ENCODE measurements at places on chromosomes 13 and 19. TPM values are rescaled to one million over a fixed set of nuclear protein-coding genes. Genes with fewer than 3 reads are reported as not detected.

GRCh38 chr13:77298426-77298825 lies 28.5 kb downstream of the MYCBP2 start:
- DNase-seq: no peak

GRCh38 chr13:98214707-98215106 lies 37.6 kb upstream of the RNF113B start:
- no peak for DNase-seq

- DNase-seq: no peak
Observed at GRCh38 chr19:4638317-4638716, 999 bp upstream of the TNFAIP8L1 start.

DNA sequence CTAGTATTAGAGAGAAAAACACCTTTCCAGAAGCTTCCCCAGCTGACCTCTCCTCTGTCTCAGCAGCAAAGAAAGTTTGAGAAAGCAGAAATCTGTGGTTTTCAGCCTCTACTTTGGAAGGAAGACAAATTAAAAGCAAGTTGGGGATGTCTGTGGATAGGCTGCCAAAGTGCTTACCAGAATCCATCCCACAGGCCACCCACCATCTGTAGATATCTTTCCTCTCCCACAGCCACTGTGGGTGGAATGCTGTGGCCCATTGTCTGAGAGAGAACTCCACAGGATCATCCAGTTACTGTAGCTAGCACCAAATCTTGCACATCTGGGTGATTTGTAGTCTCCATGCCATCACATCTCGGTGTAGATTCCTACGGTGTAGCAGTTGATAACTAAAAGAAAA lies 133.5 kb downstream of the DNAJC15 start:
- DNase-seq: no peak

DNA sequence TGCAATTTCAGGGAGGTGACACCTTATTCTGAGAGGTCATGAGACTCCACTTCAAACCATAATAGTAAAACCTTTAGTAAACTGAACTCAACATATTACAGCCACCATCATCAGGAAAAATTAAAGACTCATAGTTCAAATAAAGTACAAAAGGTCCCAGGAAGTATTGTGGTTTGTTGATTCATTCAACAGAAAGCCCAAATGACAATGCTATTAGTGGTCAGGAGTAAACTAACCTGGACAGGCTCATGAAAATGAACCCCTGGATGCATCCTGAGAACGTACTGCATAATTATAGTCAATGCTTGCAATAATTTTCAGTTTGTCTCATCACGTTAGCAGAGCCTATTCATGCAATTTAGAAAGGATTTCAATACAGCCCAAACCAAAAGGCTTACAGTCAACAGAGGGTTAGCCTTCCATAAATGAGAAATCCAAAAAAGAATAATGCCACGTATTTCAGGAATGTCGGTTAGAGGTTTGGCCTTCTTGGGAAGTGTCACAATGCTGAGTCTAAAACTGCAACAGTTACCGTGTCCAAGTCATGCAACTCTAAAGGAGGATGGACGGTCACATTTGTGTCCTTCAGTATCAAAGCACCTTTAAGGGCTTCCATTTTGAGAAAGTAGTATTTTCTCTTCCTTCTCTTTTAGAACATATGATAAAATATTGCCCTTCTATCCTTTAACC lies 280.8 kb downstream of the ABCC4 start:
- no peak for DNase-seq

Gene F10
- 237 TPM for polyA plus RNA-seq

Gene PRODH2
- 171 TPM for polyA plus RNA-seq

Gene NUDT15
- 21.3 TPM for polyA plus RNA-seq

Gene URAD
- polyA plus RNA-seq: not detected

Gene C2CD4C
- polyA plus RNA-seq: not detected

Data from HepG2 (cell line).